Pons (tissue), 1 donor: ENCODE measurements at places on chromosomes 16 and 17.

DNA sequence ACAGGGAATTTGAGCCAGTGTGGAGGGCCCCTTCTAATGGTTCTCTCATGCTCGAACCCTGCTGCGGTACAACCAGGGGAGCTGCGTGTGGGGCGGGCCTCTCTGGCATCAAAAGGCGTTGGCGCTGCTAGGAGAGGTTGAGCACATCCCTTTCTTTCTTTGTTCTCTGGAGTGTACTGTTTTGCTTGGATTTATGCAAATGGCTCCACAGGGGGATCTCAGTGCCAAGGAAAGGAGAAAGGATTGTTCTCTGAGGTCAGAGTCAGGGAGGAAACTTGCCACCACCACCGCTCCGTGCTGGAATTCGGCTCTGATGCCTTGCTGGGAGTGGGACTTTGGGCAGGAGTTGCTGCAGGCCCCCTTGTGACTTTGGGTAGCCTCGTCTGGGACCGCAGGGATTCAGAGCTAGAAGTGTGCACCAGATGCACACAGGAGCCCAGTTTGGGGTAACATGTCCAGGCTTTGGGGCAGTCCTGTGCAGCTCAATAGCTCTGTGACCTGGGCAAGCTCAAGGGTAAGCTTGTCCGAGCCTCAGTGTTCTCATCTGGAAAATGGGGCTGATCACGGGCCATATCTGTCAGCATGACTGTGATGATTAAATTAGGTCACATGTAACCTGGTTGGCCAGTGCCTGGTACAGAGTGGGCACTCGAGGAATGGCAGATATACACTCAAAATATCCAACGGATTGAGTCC is 353.0 kb upstream of the EEF2KMT start:
- DNase-seq: peak; percentile 43

DNA sequence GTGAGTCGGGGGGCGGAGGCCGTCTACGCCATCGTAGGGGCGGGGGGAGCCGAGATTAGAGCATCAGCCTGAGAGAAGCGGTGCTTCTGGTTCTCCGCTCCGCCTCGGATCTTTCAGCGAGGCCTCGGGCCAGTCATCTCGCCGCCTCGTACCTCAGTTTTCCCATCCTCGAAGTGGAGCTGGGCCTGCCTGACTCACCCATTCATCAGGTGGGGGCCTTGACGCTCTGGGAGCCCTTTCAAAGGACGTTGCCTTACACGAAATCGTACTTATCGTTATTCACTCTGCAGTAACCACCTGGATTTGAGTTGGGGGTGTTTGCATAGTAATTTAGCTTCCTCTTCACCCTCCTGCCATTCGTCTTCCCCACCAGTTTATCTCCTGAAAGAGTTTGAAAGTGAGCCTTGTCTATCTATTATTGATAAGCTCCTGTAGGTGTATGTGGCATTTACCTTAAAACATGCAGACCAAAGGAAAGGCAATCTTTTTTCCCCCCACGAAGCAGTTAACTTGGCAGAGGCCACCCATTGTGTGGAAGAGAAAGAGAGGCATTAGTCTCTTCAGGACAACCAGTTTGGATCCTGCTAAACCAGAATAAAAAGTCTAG is 674 bp downstream of the TAF15 start:
- DNase-seq: no peak

DNA sequence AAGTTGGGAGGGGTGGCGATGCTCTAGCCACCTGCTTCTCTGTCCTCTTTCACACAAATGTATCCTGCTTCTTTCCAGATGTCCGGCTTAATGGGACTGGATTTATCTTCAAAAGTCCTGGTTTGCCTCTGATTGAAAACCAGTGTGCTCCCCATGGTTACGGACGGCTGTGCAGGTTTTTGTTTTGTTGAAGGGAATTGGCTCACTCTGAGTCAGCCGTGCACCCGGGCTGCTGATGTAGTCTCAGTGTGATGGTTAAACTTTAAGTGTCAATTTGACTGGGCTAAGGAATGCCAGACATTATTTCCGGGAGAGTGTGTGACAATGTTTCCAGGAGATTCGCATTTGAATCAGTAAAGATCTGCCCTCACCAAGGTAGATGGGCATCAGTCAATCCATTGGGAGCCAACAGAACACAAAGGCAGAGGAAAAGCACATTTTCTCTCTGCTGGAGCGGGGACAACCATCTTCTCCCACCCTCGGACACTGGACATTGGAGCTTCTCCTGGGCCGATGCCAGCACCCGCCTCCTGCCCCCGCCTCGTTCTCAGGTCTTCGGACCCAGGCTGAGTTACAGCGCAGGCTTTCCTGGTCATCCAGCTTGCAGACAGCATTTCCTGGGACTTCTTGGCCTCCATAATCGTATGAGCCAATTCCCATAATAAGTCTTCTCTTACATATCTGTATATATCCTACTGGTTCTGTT is 126.9 kb upstream of the TNRC6C start:
- DNase-seq: no peak

DNA sequence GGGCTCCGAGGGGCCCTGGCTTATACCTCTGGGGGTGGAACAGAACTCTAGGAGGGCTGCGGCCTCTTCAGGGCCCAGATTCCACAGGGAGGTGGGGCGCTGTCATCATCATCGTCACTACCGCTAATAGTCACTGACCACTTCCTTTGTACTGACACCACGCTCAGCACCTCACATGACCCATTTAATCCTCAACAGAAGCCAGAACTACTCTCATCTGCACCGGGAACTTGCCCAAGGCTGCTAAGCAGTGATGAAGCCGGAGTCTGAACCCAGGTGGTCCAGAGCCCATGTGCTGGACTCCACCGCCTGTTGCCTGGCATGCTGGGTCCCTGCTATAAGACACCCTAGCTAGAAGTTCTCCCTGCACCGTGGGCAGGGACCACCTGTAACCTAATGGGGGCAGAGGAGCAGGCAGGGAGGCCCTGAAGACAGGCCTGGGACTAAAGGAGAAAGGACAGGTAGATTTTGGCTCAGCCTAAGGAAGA is 12.0 kb downstream of the UNC13D start:
- no peak for DNase-seq

DNA sequence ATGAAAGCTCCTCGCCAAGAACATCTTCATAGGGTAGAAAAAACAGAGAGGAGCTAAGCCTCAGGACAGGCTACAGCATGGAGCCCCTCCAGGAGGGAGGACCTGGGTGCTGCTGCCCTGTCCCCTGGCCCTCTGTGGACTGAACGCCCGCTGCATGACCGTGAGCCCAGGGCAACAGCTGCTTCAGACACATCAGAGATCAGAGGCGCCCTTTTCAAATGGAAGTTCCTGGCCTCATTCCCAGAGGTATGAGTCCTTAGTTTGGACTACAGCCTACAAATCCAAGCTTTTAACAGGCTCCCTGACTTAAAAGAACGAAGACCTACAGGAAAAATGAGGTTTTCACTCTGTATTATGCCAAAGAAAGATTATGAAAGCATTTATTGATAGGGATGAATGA is 48.5 kb downstream of the ZNF18 start:
- DNase-seq: peak; percentile 32

GRCh38 chr16:57773655-57774295 is 28.5 kb downstream of the KIFC3 start:
- no peak for DNase-seq

DNA sequence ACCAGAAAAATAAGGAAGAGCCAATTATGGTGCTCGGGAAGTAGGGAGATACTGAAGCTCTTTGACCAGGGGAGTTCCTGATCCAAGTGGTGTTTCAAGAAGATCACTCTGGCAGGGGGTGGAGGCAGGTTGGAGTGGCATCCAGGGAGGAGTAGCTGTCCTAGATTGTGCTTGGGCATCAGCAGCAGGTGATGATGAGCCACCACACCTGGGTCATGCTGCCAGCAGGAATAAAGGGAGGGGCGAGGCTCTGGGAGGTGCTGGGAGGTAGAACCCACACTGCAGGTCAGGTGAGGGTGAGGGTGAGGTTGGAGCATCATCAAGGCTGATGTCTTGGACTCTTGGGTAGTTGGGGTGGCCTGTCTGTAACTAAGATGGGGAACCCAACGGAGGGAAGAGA is 35.4 kb upstream of the ADGRG1 start:
- DNase-seq: no peak

DNA sequence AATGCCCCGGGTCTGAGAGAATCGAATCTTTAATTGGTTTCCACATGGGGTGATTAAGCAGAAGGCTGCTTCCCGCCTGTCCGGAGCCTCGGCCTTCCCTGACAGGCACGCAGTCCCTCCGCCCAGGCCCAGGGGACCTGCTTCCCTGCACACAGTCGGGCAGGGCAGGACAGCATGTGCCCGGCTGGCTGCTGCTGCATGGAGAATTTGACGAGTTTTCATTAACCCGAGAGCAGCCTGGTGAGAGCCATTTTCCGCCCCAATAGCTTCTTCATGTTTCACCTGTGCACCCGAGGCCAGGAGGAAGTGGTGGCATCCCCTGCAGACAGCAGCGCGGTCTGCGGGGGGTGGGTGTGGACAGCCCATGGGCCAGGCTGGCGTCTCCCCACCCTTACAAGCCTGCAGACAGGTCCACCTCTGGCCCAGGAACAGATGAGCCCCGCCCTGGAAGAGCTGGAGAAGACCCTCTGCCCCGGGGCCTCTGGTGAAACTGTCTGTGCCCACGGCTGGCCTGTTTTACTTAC is 67.0 kb downstream of the KLHDC4 start:
- DNase-seq: no peak

DNA sequence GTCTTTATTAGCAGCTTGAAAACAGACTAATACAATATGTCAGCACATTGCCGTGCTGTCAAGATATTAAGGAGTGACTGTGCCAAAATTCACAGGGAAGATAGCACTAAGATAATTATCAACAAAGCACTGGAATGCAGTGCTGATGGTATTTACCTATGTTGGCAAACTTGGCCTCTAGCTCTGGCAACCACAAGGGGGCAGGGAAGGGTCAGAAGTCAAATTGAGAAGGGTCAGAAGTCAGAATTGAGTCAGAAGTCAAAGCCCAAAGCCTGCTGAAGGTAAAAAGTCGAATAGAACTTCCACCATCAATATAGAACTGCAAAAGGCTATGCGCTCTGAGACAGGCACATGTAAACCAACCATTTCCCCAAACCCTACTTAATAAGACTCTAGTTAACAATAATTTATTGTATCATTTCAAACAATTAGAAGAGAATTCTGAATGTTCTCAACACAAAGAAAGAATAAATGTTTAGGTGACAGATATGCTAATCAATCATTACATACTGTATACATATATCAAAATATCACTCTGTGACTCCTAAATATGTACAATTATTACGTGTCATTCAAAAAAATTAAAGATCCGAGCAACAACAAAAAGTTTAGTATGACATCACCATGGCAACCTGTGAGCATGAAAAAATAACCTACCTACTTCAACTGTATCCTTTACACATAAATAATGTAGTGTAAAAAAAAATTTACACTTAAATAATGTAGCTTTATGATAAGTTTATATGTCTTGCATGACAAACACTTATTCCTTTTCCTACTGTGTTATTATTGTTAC is 916.1 kb downstream of the KCNJ2 start:
- peak; percentile 14 for DNase-seq

- DNase-seq: no peak
Observed at GRCh38 chr17:76640550-76641380, 2.8 kb downstream of the ST6GALNAC1 start.

DNA sequence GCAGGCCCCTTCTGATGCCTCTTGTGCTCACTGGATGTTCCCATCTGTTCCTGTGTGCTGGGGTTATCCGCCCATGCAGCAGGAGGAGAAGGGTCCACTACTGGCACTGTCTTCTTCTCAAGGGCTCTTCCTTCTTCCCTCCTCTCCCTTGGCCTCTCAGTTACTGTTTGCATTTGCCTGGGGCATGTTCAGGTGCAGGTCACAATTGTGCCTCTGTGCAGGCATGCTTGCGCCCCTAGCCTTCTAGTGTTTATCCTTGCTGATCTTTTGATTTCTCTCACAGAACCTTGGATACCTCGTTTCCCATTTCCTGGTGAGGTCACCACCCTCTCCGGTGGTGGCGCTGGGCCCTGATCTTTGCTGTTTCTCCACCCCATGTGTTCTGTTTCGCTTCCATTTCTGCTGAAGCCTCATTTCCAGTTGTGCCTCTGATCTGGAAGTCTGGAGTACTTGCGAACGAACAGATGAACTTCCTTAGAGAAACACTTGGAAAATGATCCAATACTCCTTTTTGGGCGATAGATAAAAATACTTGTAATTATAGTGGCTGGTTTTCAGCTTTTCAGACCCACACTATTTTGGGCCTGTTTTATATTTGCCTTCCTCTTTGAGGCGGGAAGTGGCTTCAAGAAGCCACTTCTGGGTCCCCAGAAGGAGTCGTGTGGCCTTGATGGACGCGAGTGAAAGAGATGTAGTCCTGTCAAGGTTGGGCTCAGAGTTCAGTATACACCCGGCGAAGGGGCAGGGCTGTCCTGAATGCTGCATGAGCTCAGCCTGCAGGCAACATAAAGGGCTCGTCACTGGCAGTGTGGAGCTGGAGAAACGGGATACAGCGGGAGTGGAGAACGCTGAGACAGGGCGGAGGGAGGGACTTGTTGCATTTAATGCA is 312.9 kb downstream of the SNX29 start:
- DNase-seq: no peak

DNA sequence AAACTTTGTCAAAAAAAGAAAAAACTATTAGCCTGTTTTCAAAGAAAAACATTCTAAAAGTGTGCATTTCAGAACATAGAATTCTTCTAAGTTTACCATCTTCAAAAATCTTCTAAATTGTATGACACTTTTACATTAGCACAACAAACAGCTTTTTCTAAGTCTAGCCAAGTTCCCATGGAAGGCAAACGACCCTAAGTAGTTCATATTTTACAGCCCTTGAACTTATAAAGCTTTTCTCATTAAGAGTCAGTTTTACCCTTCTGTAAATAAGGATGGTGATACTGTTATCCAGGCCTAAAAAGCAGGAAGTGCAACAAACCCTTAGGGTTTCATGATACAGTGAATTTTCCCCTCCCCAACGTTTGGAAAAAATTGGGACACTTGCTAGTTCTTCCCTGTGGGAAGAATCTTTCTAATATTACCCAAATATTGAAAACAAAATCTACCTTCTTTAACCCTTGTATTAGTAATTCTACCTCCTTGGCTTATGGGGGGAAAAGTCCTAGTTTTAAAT is 4.0 kb upstream of the ARL6IP1 start:
- DNase-seq: no peak

GRCh38 chr16:66144641-66145040 is 221.8 kb upstream of the CDH5 start:
- no peak for DNase-seq
